ENCODE measurements at places on chromosomes 4 and X.

DNA sequence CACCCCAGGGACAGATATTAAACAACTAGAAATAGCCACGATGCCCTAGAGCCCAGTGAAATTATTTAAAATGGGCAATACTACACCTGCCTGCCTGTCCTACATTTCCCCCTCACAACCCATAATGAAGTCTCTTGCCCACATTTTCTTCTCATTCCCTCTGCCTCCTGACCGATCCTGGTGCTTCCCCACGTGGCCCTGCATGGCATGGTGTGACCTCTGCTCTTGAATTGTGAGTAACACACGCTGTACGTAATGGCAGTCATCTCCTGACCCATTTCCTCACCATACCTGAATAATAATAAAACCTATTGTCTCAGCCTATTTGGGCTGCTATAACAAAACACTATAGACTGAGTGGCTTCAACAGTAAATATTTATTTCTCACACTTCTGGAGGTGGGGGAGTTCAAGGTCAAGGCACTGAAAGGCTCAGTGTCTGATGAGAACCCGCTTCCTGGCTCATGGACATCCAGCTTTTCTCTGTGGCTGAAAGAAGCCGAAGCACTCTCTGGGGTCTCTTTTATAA lies 77.0 kb upstream of the ENPP6 start:
- no peak for DNase-seq

DNA sequence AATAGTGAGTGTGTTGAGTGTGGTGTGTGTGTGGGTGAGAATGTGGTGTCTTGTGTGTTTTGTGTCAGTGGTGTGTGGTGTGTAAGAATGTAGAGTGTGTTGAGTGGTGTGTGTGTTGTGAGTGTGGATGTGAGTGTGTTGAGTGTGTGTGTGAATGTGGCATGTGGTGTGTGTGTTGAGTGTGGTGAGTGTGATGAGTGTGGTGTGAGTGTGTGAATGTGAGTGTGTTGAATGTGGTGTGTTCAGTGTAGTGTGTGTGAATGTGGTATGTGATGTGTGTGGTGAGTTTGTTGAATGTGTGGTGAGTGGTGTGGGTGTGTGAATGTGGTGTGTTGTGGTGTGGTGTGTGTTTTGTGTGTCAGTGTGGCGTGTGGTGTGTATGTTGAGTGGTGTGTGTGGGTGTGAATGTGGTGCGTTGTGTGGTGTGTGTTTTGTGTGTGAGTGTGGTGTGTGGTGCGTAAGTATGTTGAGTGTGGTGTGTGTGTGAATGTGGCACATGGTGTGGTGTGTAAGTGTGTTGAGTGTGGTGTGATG lies 60.8 kb upstream of the SORCS2 start:
- DNase-seq, result no peak

- DNase-seq, result no peak
Observed at GRCh38 chr4:170776983-170777382, 687.2 kb upstream of the AADAT start.

GRCh38 chr4:90215286-90215685 lies 88.1 kb downstream of the CCSER1 start:
- DNase-seq, result no peak

DNA sequence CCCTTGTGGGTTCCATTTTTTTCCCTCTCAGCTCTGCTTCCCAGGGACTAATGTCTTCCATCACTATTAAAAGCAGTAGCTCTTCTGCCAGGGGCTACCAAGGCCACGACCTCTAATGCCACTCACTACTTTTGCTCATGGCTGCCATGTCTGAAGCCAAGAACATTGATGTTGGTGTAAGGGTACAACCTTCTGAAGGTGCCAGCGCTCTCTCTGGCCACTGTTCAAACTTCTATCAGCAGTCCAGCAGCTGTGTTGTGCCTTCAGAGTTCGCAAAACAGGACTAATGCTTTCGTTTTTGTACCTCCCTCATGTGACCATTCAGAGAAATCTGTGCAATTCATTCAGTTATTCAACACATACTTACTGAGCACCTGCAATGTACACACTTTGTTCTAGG lies 121.5 kb upstream of the ENPEP start:
- DNase-seq, result no peak
